ENCODE measurements at places on chromosomes 16 and 17. TPM values are rescaled to one million over a fixed set of nuclear protein-coding genes. Genes with fewer than 3 reads are reported as not detected.
A peak's percentile ranks its signal among the peaks of the same experiment; 100 is the strongest.

GRCh38 chr16:89957216-89957785, 8.7 kb downstream of the DEF8 start:
- no peak overlapping the region for H3K4me3 ChIP-seq

- no peaks in the 10 kb centered on the region for H3K36me3 ChIP-seq
- peaks cover 8% of the 10 kb centered on the region for H3K4me1 ChIP-seq
- H3K27me3 ChIP-seq, result no peaks in the 10 kb centered on the region
- no peak overlapping the region for H3K27ac ChIP-seq
Observed at GRCh38 chr16:66661210-66661560, 35.4 kb downstream of the CMTM4 start.

DNA sequence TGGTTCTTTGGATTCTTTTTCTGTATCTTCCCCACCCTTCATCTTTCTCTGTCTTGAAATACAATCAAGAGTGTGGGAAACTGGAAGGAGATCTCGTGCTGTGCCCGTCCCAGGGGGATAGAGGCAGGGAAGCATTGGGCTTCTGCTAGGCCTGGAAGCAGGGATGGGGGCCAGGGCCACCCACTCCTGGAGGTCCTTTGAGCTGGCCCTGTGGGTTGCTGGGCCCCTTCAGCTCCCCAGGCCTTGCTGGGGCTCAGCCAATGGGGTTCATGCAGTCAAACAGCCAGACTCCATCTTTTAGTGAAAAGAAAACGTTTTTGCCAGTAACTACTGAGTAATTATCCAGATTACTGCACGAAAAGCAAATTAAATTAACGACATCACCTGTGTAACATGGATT, 67.8 kb downstream of the CCDC182 start:
- no peak for DNase-seq
- H3K4me3 ChIP-seq, result no peak overlapping the region
- peaks cover under 1% of the 10 kb centered on the region for H3K4me1 ChIP-seq
- H3K36me3 ChIP-seq, result peaks cover 6% of the 10 kb centered on the region
- no peak overlapping the region for H3K27ac ChIP-seq

DNA sequence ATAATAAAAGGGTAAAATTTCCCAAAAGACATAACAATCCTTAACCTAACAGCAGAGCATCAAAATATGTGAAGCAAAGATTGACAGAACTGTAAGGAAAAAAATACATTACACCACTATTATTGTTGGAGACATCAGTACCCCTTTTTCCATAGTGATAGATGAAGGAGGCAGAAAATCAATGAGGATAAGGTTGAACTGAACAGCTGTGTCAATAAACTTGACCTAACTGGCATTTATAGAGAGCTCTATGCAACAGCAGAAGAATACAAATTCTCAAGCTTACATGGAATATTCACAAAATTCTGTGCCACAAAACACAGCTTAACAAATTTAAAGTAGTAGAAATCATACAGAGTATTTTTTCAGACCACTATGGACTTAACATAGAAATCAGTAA, 195.0 kb upstream of the ELAC2 start:
- no peak for DNase-seq
- H3K27me3 ChIP-seq, result no peaks in the 10 kb centered on the region
- H3K27ac ChIP-seq, result no peak overlapping the region
- H3K4me1 ChIP-seq, result no peaks in the 10 kb centered on the region
- H3K36me3 ChIP-seq, result no peaks in the 10 kb centered on the region
- no peak overlapping the region for H3K4me3 ChIP-seq

DNA sequence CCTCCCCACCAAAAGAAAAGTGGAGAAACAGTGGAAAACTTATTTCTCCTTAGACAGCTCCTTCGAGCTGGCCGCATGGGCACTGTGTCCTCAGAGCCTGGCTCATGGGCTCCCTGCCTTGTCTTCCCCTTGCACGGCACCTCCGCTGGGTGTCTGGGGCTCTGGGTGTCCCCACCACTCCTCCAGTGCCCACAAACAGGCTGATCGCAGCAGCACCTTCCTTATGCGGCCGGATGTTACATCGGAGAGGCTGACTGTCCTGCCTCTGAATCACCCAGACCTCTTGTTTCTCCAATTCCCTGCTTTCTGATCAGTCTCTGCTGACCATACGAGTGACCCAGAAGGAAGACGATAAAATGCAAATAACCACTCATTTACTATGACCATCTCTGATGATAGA, 121.7 kb downstream of the SLC39A11 start:
- H3K4me3 ChIP-seq, result no peak overlapping the region
- no peaks in the 10 kb centered on the region for H3K36me3 ChIP-seq
- no peaks in the 10 kb centered on the region for H3K27me3 ChIP-seq
- H3K27ac ChIP-seq, result no peak overlapping the region

GRCh38 chr17:48842746-48843145, 11.9 kb downstream of the CALCOCO2 start:
- H3K4me1 ChIP-seq, result peaks cover 12% of the 10 kb centered on the region
- H3K27ac ChIP-seq, result no peak overlapping the region
- H3K27me3 ChIP-seq, result no peaks in the 10 kb centered on the region
- H3K36me3 ChIP-seq, result peaks cover 4% of the 10 kb centered on the region
- H3K4me3 ChIP-seq, result no peak overlapping the region
- peak; percentile 20 for DNase-seq

- H3K27ac ChIP-seq, result peak overlapping the region; percentile 89
- peaks cover 32% of the 10 kb centered on the region for H3K36me3 ChIP-seq
- no peak overlapping the region for H3K4me3 ChIP-seq
- peaks cover 51% of the 10 kb centered on the region for H3K4me1 ChIP-seq
- H3K27me3 ChIP-seq, result no peaks in the 10 kb centered on the region
- no peak for DNase-seq
Observed at GRCh38 chr17:57874058-57874419, 24.2 kb upstream of the MRPS23 start.

- H3K27ac ChIP-seq, result no peak overlapping the region
- H3K4me3 ChIP-seq, result no peak overlapping the region
- H3K36me3 ChIP-seq, result peaks cover 4% of the 10 kb centered on the region
- peaks cover 19% of the 10 kb centered on the region for H3K4me1 ChIP-seq
- H3K27me3 ChIP-seq, result no peaks in the 10 kb centered on the region
- peak; percentile 34 for DNase-seq
Observed at GRCh38 chr16:85359147-85359822, 247.0 kb upstream of the CIBAR2 start.

GRCh38 chr17:52233176-52233575, 74.7 kb upstream of the CA10 start:
- H3K27ac ChIP-seq, result no peak overlapping the region
- DNase-seq, result no peak
- no peaks in the 10 kb centered on the region for H3K4me1 ChIP-seq

GRCh38 chr16:11737713-11738112, 4.9 kb downstream of the TXNDC11 start:
- no peak overlapping the region for H3K27ac ChIP-seq
- peaks cover 11% of the 10 kb centered on the region for H3K4me1 ChIP-seq
- H3K4me3 ChIP-seq, result no peak overlapping the region
- H3K27me3 ChIP-seq, result no peaks in the 10 kb centered on the region
- DNase-seq, result peak; percentile 33

- no peak overlapping the region for H3K4me3 ChIP-seq
- peaks cover under 1% of the 10 kb centered on the region for H3K36me3 ChIP-seq
- H3K27me3 ChIP-seq, result no peaks in the 10 kb centered on the region
- no peak overlapping the region for H3K27ac ChIP-seq
Observed at GRCh38 chr17:64092952-64093451, 36.9 kb downstream of the ERN1 start.

DNA sequence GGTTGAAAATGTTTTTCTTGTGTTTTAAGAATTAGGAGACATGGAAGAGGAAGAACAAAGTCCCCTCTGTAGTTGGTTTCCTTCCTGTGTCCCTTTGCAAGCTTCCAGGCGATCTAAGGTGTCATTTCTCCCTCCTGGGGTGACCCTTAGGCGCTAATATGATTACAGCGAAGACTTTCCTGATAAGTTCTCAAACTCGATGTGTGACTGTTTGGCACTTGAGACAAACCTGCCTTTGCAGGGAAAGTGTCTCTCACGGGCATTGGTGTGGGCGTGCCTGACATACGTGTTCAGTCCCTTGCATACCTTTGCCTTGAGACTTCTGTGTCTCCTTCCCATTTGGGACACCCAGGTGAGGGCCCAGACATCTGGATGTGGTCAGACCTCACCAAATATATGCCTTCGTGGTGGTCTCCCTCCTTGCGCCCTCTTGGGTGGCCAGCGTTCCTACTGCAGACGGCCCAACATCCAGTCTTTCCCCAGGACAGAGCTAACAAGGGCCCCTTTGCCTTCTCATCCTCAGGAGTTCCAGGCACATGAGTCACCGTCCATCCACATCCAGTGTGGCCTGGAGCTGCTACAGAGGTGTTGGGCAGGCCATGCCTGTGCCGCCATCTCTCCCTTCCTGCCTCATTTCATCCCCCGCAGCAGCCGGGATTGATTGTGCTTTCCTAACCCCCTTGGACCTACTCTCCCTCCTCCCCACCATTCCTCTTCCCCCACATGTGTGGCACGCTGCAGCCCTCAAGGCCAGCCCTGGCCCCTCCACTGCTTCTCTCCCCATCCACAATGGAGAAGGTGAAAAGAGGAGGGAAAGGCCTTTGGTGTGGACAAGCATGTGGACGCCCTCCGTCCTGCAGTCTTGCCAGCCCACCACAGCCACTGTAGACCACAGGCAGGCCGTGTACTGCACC, 3.1 kb upstream of the JPT2 start:
- no peak overlapping the region for H3K4me3 ChIP-seq
- H3K4me1 ChIP-seq, result peaks cover 8% of the 10 kb centered on the region
- H3K36me3 ChIP-seq, result peaks cover 57% of the 10 kb centered on the region
- DNase-seq, result peak; percentile 79

DNA sequence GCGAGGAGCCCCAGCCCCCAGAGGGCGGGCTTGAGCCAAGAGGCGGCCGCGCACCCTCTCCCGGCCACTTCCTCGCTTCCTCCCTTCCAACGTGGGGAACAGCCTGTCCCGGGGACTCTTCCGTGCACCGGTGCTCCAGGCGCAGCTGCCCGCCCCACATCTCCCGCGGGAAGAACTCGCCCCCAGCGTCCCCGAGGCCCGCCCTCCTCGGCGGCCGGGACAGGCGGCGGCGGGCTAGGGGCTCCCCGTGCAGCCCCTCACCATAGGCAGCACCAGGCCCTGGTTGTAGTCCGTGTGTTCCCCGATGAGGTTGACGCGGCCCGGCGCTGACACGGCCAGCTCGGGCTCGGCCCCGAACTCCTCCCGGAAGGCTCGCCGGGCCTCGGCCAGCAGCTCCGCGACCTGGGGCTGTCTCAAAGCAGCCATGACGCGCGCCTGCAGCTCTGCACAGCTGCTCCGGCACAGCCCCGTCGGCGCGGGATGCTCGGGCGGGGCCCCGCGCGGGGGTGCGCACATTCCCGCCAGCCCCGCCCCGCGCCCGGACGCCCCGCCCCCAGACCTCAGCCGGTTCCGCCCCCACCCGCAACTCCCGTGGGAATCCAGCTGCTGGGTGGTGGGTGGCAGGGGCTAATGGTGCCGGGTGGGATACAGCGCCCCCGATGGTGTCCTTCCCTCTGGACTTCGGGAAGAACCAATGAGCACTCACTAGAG, at the start of gene GALK1:
TSS of gene GALK1 (minus strand) at position 482 of the 711 bp plus-strand sequence. CDS start at position 426, 56 bp downstream.
- peak within 1 kb of the TSS; percentile 55 for H3K4me3 ChIP-seq
- H3K36me3 ChIP-seq, result no peaks in the 10 kb centered on the region
- H3K27ac ChIP-seq, result peak within 1 kb of the TSS; percentile 25
- DNase-seq, result peak; percentile 55
- peaks cover 7% of the 10 kb centered on the region for H3K4me1 ChIP-seq

DNA sequence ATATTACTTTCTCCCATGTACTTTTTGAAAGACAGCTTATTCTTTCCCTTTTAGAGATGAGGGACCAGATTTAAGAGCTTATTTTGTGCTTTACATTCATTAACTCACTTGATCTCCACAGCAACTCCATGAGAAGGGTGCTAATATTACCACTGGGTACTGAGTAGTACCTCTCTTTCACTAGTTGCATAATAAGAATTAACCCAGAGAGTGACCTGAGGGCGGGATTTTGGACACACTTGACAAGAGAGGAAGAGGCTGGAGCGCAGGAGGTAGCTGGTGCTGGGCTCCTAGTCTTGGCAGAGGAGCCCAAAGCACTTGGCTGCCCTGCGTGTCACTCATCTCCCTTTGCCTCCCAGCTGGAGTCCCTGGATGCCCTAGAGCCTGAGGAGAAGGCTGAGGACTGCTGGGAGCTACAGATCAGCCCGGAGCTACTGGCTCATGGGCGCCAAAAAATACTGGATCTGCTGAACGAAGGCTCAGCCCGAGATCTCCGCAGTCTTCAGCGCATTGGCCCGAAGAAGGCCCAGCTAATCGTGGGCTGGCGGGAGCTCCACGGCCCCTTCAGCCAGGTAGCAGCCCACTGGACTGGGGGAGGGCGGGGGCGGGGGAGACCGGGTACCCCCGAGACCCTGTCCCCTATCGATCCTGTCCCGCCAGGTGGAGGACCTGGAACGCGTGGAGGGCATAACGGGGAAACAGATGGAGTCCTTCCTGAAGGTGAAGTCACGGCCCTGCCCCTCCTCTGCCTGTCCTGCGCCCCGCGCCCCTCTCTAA, 1.7 kb upstream of the MAZ start:
- peak overlapping the region; percentile 95 for H3K27ac ChIP-seq
- H3K4me3 ChIP-seq, result peak overlapping the region; percentile 79
- peaks cover 11% of the 10 kb centered on the region for H3K4me1 ChIP-seq
- peaks cover 25% of the 10 kb centered on the region for H3K36me3 ChIP-seq

GRCh38 chr17:75289832-75290337, 652 bp upstream of the SLC25A19 start:
- peaks cover 3% of the 10 kb centered on the region for H3K36me3 ChIP-seq
- peak overlapping the region; percentile 73 for H3K27ac ChIP-seq
- H3K4me1 ChIP-seq, result no peaks in the 10 kb centered on the region
- peak; percentile 60 for DNase-seq

DNA sequence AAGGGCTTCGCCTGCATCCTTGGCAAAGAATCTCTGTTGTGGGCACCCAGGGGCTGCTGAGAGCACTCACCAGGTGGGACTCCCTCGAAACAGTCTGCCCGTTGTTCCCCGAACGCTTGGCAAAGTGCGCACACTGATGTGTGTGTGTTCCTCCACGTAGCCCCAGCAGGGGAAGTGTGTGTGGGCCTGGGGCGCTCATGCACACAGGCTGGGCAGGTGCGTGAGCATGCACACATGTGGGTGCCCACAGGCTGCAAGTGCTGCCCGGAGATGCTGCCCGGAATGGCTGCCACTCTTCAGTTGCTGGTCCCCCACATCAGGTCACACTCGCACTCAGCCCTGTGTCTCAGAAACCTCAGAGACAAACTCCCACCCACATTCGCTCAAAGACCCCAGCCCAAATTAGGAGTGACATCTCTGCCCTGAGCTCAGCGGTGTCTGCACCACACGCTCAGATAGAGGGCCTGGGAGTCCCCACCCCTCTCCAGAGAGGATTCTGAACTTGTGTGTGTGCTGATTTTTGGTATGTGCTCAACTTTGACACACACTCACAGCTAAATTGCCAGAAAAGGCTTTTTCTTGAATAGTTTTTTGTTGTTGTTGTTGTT, 119.4 kb downstream of the MGAT5B start:
- no peak overlapping the region for H3K27ac ChIP-seq
- peaks cover 49% of the 10 kb centered on the region for H3K27me3 ChIP-seq
- no peaks in the 10 kb centered on the region for H3K36me3 ChIP-seq
- no peaks in the 10 kb centered on the region for H3K4me1 ChIP-seq
- no peak for DNase-seq

GRCh38 chr17:2230877-2231276, 72.7 kb downstream of the SMG6 start:
- H3K27me3 ChIP-seq, result no peaks in the 10 kb centered on the region
- no peak overlapping the region for H3K4me3 ChIP-seq
- H3K4me1 ChIP-seq, result peaks cover 28% of the 10 kb centered on the region
- DNase-seq, result peak; percentile 71
- 0 out of 2 replicates have a peak, but pooled peaks cover 1% of the 10 kb centered on the region for H3K36me3 ChIP-seq
- peak overlapping the region; percentile 48 for H3K27ac ChIP-seq

Gene WNK4
- 15.1 TPM for polyA plus RNA-seq

Gene E2F4
- 103 TPM for polyA plus RNA-seq

Gene MYH1
- polyA plus RNA-seq, result not detected

Gene C17orf78
- polyA plus RNA-seq, result not detected

Gene FAHD1
- polyA plus RNA-seq, result 81.8 TPM

Gene PRPSAP2
- 22.9 TPM for polyA plus RNA-seq

Gene C1QL1
- polyA plus RNA-seq, result 1.5 TPM

Gene CENPT
- 83.1 TPM for polyA plus RNA-seq

Gene CCL5
- not detected for polyA plus RNA-seq

Measured in IMR-90 (cell line).